ENCODE measurements at places on chromosomes 6 and 20.
A peak's percentile ranks its signal among the peaks of the same experiment; 100 is the strongest.

DNA sequence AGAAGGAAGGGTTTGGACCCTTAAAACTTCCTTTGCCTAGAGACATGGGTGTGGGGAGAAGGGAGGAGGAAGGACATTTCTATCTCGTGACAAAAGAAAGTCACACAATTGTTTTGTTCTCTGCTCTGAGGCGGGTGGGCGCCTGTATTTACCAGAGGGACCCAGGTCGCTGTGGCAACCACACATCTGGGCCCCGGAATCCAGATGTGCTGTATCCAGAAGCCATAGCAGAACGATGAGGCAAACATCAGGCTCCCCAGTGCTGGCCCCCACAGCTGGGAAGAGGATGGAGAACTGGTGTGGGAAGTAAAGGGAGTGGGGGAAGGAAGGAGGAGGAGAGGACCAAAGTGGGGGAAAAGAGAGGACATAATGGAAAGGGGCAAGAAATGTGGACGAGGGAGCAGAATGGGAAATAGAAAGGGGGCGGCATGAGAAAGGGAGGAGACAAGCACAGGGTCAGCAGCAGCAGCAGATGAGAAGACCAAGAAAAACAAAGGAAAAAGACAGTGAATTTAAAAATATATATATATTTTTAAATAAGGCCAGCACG lies 3.4 kb upstream of the TNXB start:
- DNase-seq: no peak

DNA sequence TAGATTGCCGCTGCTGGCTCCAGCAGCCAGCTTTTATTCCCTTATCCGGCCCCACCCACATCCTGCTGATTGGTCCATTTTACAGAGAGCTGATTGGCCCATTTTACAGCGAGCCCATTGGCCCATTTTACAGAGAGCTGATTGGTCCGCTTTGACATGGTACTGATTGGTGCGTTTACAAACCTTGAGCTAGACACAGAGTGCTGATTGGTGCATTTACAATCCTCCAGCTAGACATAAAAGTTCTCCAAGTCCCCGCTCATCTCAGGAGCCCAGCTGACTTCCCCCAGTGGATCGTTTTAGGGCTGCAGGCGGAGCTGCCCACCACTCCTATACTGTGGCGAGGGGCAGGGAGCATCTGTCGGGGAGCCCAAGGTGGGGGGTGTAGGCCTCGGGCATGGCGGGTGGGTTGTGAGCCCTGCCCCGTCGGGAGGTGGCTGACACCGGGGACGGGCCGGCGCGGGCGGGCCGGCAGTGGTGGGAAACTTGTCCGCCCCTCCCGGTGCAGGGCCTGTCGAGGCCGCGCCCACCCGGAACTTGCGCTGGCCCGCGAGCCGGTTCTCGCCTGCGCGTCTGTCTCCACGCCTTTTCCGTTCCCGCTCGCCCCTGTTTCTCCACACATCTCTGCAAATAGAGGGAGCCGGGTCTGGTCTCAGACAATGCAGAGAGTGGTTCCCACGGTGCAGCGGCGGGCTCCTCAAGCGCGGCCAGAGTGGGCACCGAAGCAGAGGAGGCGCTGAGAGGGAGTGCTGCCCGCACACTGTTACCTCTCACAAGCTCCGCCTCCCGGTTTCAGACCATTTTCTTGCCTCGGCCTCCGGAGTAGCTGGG lies 86.1 kb upstream of the STMND1 start:
- DNase-seq: peak; percentile 30

- no peak for DNase-seq
Observed at GRCh38 chr6:46265373-46265772, 94.6 kb upstream of the ENPP5 start.

DNA sequence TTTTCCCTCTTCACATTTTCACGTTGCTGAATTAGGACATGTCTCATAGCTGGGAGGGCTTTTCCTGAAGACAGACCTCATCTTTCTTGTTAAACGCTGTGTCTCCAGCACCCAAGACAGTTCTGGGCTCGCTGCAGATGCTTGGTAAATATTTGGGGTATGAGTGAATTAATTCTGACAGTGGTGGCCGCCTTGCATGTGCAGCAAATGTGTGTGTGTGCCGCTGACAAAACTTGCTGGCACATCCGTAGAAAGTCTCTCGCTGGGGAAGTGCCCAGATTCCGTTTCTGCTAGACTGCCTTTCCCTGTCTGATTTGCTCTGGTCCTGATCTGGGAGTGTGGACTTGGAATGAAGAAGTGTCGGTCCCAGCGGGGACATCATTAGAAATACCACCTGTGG lies 48.2 kb upstream of the ZNFX1 start:
- no peak for DNase-seq

GRCh38 chr6:56386717-56387116 lies 139.3 kb upstream of the COL21A1 start:
- DNase-seq: no peak
